K562 (cell line): ENCODE measurements at places on chromosomes 2 and 18.

DNA sequence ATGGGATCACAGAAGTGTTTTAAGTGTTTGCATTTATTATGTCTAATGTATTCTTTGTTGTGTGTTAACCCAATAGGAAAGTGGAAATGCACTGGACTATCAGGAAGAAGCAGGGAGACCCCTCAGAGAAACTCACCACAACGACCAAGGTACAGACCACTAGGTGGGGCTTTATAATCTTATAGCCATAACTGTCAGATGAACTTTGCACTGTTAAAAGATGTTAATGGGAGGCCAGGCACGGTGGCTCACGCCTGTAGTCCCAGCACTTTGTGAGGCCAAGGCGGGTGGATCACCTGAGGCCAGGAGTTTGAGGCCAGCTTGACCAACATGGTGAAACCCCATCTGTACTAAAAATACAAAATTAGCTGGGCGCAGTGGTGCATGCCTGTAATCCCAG, 73.2 kb downstream of the SUMO1 start:
- no peak for DNase-seq

DNA sequence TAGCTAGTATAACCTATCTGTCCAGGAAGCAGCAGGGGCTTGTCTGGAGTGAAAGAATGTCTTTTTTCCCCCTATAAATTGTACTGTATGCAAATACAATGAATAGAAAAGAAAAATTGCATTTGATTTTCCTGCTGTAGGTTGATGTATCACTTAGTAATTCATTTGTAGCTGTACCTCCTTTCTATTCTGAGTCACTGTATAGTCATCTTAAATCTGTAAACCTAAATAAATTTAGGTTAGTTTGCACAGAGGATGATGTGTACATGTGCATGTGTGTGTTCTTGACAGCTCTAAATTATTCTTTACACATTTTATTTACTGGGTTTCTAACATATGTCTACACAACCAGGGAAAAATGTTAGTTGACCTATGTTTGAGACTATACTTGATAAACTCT, 478.7 kb upstream of the CNTNAP5 start:
- no peak for DNase-seq

DNA sequence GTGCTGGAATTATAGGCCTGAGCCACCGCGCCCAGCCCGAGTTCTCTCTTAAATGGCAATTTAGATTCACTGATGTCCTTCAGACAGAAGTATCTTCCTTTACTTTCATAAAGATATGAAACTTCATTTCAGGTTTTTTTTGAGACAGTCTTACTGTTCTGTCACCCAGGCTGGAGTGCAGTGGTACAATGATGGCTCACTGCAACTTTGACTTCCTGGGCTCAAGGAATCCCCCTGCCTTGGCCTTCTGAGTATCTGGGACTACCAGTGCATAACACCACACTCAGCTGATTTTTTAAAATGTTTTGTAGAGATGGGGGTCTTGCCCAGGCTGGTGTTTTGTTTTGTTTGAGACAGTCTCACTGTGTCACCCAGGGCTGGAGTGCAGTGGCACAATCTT, 13.2 kb downstream of the ITGB1BP1 start:
- DNase-seq: no peak

GRCh38 chr2:134944975-134945374, 26.4 kb downstream of the CCNT2 start:
- DNase-seq: no peak

DNA sequence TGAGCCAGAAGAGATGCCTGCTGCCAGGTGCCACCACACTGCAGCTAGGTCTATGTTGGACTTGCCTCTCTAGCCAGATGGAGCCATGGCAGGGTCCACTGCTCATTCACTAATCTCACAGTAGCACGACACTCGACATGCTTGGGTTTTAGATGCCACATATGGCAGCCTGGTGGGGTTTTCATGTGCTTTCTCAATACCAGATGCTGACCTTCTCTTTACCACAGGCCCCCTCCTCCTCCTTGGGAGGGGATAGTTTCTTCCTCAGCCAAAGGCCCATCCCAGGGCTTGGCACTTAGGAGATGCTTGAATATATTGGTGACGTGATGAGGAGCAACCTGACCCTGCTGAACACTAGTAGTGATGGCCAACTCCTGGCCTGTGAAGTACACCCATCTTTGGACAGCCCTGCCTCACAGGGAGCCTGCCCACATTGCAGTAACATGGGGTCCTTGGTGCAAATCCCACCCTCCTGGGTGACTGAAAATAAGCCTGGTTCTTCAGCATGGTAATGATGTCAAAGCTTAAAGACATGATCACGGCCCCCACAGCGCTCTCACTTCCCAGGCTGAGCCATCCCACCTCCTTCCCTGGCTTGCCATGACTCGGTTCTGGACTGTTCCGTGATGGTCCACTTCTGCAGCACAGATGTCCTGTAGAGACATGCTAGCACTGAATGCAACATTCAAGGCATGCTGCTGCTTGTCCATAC, 227.5 kb downstream of the SH3RF3 start:
- no peak for DNase-seq

- no peak for DNase-seq
Measured at GRCh38 chr2:165743442-165743841, 50.6 kb downstream of the GALNT3 start.
